ENCODE measurements at places on chromosomes 2 and 18.

GRCh38 chr2:201924453-201924852, 109.2 kb upstream of the FZD7 start:
- no peak for DNase-seq

- no peak for DNase-seq
Measured at GRCh38 chr18:46418663-46419260, 238.3 kb downstream of the LOXHD1 start.

GRCh38 chr2:160225722-160226121, 25.6 kb upstream of the ITGB6 start:
- DNase-seq = no peak

DNA sequence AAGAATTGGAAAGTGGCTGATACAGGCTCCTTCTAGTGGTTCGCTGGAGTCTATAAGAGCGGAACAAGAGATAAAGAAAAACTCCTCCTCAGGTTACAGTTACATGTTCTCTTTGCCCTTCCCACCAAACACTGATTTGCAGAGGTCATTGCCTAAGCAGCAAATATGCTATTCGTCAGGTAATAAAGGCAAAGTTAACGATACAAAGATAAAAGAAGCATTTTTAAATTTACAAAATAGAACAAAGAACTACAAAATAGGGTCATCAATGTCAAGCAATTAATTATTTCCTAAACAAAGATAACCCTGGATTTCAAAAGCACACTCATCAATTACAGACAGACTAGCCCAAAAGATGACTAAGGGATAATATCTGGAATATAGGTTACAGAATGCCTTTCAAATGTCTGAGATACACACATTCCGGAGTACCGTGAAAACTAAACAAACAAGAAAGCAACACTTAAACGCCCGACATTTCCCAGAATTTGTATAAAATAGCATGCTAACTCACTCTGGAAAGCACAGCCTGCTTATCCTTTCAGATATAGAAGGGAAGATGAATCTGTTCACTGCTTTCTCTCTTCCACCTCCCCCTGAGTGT, 186.4 kb downstream of the MREG start:
- no peak for DNase-seq

- DNase-seq = no peak
Measured at GRCh38 chr2:126883666-126884040, 15.0 kb upstream of the TEX51 start.

- DNase-seq = no peak
Measured at GRCh38 chr2:5121642-5122041, 570.5 kb upstream of the SOX11 start.

DNA sequence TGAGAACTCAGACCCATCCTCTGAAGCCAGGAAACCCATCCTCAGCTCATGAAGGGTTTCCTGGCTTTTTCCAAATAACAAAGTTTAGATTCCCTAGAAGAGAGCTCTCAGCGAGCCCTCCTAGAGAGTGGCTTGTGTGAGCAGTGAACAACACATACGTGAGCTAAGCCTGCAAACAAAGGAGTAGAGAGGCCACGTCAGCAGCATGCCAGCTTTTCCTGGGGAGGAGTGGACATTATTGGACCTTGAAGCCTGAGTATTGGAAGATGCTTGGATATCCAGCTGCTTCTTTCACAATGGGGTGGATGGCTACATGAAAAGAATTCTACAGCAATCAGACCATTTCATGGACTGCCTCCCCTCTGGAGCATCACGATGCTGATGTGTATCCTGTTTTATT, 21.1 kb downstream of the KIF5C start:
- no peak for DNase-seq

DNA sequence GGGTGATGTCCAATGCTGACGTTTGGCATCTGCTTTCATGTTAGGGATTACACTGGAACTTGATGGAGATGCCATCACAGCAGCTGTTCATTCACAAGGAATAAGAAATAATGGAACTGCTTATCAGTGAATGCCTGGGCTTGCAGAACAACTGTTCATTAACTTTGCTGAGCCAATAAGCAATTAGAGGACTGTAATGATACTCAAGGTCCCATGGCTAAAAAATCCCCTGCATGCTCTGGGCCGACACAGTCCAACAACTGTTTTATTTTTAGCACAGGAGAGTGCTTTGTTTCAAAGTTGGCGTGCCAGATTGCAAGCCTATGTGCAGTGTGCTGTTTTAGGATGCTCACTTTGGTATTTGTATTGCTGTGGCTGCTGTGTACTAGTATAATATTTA, 408.0 kb upstream of the RGPD4 start:
- no peak for DNase-seq

GRCh38 chr2:228527197-228527881, 345.9 kb upstream of the SPHKAP start:
- DNase-seq = no peak

DNA sequence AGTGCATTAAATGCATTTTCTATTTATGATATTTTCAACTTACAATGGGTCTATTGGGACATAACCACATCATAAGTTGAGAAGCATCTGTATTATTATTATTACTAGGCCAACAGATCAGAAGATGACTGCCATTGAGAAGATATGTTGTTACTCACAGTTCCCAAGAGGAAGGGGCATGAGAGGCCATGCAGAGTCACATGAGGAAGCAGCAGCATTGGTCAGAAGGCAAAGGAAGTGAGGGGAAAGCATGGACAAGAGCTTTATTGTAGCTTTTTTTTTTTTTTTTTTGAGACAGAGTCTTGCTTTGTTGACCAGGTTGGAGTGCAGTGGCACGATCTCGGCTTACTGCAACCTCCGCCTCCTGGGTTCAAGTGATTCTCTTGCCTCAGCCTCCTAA, 66.2 kb upstream of the LCLAT1 start:
- DNase-seq = no peak

- no peak for DNase-seq
Measured at GRCh38 chr2:206766057-206766930, 888 bp downstream of the FASTKD2 start.

DNA sequence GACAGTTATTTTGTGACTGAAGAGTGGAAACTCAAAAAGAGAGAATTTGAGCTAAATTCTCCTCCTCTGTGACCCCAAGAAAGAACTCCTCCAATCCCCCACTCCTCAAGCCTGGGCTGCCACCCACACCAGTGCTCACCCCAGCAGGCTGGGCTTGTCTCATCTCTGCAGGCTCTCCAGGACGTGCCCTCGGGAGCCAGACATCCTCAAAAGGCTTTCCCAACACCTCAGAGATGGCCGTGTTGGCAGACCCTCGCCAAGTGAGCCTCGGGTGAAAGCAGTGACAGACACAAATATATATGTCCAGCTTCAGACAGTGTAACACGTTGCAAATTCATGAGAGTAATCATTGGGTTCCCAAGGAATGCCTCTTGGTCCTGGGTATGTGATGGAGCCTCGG, 377.7 kb upstream of the SALL3 start:
- no peak for DNase-seq

GRCh38 chr2:8693157-8693821, 11.4 kb downstream of the ID2 start:
- DNase-seq = no peak

DNA sequence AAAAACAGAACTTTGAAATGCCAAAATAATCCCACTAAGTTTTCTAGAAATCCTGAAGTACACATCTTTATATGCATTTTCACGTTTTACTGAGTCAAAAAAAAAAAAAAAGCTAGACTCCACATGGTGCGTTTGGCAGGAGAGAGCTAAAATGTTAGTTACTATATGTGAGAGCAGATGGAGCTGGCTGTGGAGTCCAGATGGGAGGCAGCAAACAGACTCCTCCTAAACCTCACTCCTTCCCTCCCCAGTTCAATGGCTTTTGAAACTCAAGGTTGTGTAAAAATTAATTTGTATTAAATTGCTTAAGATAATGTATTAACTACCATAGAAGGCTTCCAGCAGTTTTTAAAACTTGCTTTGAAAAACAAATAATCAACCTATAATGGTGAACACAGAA, 248.8 kb downstream of the AGPS start:
- DNase-seq = no peak

DNA sequence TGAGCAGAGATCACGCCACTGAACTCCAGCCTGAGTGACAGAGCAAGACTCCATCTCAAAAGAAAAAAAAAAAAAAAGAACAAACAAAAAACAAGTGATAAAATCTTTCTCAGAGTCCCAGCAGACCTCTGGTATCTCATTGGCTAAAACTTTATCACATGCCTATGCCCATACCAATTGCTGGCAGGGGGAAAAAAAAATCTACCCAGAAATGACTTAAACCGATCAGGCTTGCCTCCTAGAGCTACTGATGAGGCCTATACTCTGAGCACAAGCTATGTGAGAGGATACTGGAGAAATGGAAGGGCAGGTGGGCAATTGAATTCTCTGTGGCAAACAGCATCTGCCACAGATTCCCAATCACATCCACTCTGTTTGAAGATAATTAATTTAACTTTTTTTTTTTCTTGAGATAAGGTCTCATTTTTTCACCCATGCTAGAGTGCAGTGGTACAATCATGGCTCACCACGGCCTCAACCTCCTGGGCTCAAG, 49.0 kb downstream of the FBXO36 start:
- DNase-seq = no peak

DNA sequence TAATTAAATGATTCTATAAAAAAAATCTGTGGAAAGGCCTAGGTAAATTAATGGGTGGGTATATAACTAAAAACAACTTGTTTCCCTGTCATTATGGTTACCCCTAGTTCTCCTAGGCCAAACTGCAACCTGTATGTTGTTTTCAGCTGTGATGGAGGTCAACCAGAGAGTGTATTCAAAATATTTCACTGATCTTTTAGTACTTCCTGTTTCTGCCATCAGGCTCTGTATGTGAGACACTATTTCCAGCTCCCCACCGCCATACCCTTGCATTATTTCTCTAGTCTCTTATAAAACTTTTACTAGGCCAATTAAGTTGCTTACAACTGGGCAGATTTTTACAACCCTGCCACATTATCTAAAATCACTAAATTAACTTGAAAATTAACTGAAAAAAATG, 21.0 kb upstream of the CDKL4 start:
- DNase-seq = no peak

- DNase-seq = no peak
Measured at GRCh38 chr18:48800876-48801727, 149.7 kb downstream of the SMAD7 start.

- DNase-seq = no peak
Measured at GRCh38 chr2:57434441-57434840, 612.2 kb upstream of the VRK2 start.

GRCh38 chr2:88638743-88639142, 11.5 kb upstream of the EIF2AK3 start:
- no peak for DNase-seq

DNA sequence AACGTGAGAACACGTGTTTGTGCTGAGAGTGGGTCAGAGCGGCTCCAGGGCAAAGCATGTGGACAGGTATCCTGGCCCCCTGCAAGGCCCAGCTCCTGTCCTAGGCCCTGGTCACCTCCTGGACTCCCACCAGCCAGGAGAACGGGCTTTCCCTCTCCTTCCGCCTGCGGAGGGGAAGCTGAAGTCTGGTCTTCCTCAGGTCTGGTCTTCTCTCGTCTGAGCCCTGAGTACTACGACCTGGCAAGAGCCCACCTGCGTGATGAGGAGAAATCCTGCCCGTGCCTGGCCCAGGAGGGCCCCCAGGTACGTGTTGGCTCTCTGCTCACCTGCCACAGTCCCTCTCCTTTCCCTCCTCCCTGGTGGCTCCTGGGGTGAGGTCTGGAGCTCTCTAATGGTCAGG, 963 bp downstream of the GNLY start:
- no peak for DNase-seq

DNA sequence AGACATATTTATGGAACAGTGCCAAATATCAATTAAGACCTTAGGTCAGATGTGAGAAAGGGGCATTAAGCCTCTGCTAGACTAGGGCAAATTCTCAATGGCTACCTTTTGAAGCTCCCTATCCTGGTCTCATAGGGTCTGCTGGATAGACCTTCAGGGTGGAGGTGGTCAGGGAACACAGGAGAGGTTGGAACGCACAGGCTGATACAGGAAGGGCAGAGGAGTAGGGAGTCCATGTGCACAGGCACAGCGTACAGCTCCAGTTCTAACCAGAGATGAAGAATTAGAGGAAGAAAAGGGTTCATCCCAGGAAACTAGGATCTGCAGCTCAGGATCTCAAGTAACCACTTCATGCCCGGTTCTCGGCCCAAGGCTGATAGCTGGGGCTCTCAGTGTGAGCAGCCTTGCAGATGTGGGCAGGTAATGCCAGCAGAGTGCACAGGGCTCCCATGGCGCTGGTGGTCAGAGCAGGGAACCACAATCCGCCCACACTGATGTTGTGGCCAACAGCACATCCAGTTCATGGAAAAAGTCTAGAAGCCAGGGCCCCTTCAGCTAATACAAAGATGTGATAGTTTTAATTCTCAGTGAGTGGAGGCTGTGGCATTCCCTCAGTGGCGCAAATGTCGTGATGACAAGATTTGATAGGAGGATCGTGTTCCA, 3.4 kb upstream of the EVA1A start:
- DNase-seq = no peak

DNA sequence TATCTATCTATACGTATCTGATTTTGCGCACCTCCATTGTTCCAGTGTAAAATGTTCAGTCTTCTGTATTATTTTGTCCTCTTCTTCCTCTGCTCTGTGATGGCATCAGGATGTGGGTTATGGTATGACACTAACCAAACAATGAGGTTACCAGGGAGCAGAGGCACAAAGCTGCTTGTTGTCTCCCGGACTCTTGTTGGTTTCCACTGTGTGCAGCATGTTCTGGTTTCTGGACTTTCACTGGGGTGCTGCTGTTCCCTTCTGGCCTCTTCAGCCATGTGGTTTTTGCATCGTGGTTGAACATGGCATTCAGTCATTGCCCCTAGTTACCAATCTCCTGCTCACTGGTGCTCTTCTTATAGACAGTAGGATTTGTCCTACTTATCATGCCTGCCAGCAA, 665.9 kb downstream of the CBLN2 start:
- DNase-seq = no peak

GRCh38 chr2:71130905-71131244, 441 bp downstream of the MPHOSPH10 start:
- no peak for DNase-seq

DNA sequence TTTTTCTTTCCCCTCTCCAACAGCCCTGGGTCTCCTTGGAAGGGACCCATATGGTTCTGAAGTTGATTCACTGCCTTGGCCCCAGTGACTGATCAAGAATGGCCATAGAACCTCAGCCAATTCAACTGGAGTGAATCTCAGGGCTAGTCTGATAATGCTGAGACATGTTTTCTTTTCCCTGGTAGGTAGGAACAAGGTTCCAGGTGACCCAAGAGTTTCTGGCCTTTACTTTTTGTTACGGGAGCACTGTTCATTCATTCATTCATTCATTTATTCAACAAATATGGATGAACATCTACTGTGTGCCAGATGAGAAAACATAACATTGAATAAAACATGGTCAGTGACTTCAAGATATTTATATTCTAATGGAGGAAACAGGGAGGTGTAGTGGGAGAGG, 3.1 kb upstream of the ZCCHC2 start:
- DNase-seq = no peak

- no peak for DNase-seq
Measured at GRCh38 chr2:3432067-3432466, 52.6 kb downstream of the TRAPPC12 start.
